Gastroesophageal sphincter (tissue), 4 donors: ENCODE measurements at places on chromosomes 5 and 9.
A peak's percentile ranks its signal among the peaks of the same experiment; 100 is the strongest.

GRCh38 chr5:17402289-17403121 lies 95.5 kb upstream of the TAF11L2 start:
- no peaks in the 10 kb centered on the region for H3K4me1 ChIP-seq
- H3K36me3 ChIP-seq: no peaks in the 10 kb centered on the region
- peaks cover 29% of the 10 kb centered on the region for H3K27me3 ChIP-seq
- ATAC-seq: no peak
- H3K4me3 ChIP-seq: no peak overlapping the region

DNA sequence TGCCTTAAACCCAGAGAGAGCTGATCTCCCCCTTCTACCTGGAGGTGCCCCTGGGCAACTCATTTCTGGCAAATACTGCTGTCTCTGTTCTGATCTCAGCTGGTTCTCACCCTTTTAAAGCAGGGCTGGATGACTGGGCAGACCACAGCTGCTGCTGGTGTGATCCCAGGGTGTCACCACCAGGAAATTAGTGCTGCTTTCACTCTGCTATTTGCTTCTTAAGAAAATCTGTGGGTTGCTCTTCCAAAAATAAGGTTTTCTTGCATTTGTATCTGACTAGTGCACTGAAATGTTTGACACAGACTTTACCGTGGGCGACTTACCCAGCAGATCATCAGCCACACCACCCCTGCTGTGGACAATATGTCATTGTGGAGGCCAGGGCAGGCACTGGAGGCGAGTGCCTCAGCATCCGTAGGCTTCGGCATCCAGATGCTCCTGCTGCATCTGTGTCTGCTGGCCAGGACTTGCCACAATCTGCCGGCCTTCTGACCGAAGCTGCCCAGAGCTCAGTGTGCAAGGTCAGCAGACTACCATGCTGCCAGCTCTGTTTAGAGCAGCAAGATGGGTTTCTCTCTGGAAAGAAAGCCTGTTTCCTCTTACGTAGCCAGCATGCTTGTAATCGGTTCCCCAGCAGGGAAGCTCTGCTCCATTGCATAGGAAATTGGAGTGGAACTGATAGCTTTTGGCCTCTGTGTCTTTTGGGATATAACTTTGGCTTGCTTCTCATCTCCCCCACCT lies 13.6 kb downstream of the ARHGAP26 start:
- peaks cover 13% of the 10 kb centered on the region for H3K4me1 ChIP-seq
- ATAC-seq: peak; percentile 50
- no peaks in the 10 kb centered on the region for H3K36me3 ChIP-seq

GRCh38 chr9:119758241-119758640 lies 389.0 kb upstream of the BRINP1 start:
- no peak for ATAC-seq
- H3K27me3 ChIP-seq: no peaks in the 10 kb centered on the region
- H3K4me3 ChIP-seq: no peak overlapping the region
- no peaks in the 10 kb centered on the region for H3K4me1 ChIP-seq

- H3K27me3 ChIP-seq: peaks cover 43% of the 10 kb centered on the region
- H3K4me1 ChIP-seq: no peaks in the 10 kb centered on the region
- H3K4me3 ChIP-seq: no peak overlapping the region
- no peaks in the 10 kb centered on the region for H3K36me3 ChIP-seq
- no peak overlapping the region for H3K27ac ChIP-seq
Measured at GRCh38 chr9:123353984-123354591, 1.9 kb upstream of the CRB2 start.

DNA sequence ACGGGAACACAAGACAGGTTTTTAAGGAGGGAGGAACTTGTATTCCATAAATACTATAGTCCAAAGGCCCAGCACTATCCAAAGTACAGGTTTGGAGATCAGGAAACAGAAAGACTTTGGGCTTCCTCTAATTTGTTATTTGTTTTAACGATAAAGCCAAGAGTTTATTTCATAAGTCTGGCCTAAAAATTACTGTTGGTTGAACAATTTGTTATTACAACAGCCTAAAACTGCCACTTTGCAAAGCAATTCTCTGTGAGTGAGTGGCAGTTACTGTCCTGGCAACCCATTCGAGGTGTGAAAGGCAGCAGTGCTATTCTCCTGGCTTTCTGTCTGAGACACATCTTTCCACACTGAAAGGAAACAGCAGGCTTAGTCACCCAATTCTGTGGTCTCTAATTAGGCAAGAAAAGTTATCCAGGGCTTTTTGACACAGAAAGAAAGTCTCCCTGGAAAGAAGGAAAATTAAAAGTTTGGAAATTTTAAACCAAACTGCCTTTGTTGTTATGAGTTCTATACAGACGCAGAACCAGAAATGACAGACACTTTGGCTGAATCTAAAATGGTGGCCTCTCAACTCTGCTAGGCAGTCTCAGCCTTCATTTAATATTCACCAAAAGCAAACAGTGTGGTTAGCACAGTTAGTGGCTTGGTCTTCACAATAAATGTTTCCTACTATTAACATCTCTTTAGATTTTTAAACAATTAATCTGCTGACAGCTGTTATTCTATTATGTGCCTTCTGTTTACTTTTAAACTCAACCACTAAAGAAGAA lies 33.9 kb downstream of the PSMB7 start:
- ATAC-seq: no peak
- no peak overlapping the region for H3K4me3 ChIP-seq
- H3K27ac ChIP-seq: no peak overlapping the region
- H3K4me1 ChIP-seq: peaks cover 4% of the 10 kb centered on the region
- peaks cover 44% of the 10 kb centered on the region for H3K36me3 ChIP-seq

- H3K36me3 ChIP-seq: peaks cover 12% of the 10 kb centered on the region
- ATAC-seq: no peak
- H3K4me1 ChIP-seq: peaks cover 48% of the 10 kb centered on the region
- peak overlapping the region; percentile 59 for H3K4me3 ChIP-seq
- no peaks in the 10 kb centered on the region for H3K27me3 ChIP-seq
Measured at GRCh38 chr5:91378752-91379211, 4.3 kb downstream of the ARRDC3 start.

GRCh38 chr9:73640971-73641370 lies 489.3 kb downstream of the ANXA1 start:
- ATAC-seq: no peak
- no peak overlapping the region for H3K27ac ChIP-seq
- no peaks in the 10 kb centered on the region for H3K27me3 ChIP-seq
- H3K4me1 ChIP-seq: no peaks in the 10 kb centered on the region
- no peaks in the 10 kb centered on the region for H3K36me3 ChIP-seq

DNA sequence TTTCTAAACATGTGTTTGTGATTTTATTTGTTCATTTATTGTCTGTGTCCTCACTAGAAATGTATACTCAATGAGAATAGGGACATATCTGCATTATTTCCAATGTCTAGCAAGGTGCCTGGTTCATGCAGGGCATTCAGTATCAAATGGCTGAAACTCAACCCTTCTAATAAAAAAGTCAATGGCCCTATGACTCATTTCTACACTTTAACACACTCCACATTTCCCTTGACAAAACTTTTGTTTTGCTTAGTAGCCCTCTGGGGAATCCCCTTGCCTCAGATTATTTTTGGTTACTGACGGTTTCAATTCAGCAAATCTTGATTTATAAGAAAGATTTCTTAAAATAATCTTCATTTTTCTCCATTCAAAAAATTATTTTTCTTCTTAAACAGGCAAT lies 206.0 kb upstream of the DMRTA1 start:
- no peaks in the 10 kb centered on the region for H3K27me3 ChIP-seq
- no peaks in the 10 kb centered on the region for H3K36me3 ChIP-seq
- H3K4me1 ChIP-seq: peaks cover 3% of the 10 kb centered on the region
- no peak for ATAC-seq
- H3K27ac ChIP-seq: no peak overlapping the region
- no peak overlapping the region for H3K4me3 ChIP-seq

DNA sequence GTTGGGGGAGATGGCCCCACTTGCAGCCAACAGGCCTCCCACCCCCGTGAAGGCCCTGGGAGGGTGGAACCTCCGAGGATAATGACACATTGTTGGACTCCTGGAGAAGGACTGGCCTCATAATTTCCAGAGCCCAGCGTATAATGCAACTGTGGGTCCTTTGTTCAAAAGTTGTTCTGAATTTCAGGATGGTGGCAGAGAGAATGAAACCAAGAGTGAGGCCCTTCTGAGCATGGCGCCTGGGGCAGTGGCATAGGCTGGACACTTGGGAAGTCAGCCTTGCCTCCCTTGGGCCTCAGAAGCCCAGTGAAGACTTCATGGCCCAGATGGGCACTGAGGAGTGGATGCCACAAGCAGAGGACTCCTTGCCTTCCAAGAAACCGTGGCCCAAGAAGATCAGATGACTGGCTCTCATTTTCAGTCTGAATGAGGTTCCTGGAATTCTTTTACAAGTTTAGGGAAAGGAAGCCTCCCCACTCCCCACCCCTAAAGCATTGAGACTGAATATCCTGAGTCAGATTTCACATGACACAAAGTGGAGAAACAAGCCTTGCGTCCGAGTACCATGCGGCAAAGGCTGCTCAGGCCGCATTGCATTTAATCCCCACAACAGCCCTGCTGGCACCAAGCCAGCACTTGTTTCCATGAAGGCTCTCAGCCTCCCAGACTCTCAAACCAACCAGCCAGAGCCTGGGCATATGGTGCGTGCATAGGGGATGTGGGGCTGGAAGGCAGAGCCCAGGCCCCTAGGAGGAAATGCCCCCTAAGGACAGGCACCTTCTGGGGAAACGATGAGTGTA lies 96.7 kb upstream of the SMIM23 start:
- H3K27ac ChIP-seq: no peak overlapping the region
- peaks cover 15% of the 10 kb centered on the region for H3K27me3 ChIP-seq
